ENCODE measurements at places on chromosomes 5 and 9.

GRCh38 chr9:129338724-129339430, 160.8 kb upstream of the IER5L start:
- no peak for DNase-seq

DNA sequence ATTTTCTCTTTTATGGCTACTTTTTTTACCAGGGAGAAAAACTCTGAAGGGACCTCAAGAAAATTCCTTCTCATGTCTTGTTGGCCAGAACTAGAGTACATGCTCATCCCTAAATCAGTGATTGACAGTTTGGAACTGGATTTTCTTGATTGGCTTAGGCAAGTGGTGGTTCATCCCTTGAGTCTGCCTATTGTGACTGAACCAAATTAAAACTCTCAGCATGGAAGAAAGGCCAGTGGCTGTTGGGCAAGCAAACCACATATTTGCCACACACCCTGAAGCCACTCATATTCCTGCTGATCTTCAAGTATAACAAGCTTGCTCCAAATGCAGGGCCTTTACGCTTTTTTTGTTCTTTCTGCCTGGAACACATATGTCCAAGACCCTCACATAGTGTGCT, 7.2 kb upstream of the HOMER1 start:
- DNase-seq: no peak

DNA sequence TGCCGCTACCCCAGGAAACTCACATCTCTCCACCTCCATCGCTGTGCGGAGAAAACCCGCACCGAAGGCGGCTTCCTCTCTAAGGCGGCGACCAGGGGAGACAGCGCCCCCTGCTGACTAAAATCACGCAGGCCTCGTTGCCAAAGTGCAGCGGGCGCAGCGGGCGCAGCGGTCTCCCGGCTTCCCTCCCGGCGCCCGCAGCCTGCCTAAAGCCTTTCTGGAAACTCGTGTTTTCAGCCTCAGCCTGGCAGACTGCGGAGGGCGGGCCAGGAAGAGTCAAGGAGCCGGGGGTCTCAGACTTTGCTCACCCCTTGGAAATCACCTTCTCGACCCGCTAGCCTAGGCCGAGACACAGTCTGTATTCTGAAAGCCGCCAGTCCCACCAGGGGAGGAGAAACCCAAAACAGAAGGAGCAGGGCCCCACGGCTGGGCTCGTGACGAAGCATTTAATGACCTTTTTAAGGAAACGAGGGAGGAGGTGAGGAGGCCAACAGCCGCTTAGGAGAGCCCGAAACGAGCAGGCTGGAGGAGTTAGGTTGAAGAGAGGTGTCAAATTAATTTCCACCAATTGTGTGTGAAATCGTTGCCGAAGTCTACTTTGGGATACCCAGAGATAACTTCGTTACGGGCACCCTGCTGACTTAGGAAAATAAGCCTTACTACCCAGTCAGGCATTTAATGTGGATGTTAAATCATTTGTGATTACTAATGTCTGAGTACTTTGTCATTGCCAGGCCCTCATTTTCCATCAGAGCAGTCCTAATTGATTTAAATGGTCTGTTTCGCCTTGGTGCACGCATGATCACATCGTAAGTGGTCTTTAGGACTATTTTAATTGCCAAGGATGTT, 7.3 kb upstream of the FOXB2 start:
- peak; percentile 35 for DNase-seq

DNA sequence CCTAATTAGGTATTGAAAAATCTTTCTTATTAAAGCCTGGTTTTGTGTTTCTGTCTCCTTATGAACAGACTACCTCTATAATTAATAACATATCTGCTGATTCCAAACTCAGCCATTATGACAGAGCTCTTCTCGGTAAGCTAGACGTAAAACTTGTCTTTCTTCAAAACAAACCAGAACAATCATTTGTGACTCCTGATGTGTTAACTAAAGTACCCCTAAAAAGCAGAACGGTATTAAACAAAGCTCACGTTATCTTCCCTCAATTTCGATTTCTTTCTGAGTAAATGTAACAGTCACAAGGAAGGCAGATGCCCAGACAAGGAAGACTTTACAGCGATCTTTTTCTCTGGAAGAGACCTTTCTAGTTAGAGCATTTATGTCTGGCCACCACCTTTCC, 1.8 kb downstream of the SEMA5A start:
- DNase-seq: no peak

DNA sequence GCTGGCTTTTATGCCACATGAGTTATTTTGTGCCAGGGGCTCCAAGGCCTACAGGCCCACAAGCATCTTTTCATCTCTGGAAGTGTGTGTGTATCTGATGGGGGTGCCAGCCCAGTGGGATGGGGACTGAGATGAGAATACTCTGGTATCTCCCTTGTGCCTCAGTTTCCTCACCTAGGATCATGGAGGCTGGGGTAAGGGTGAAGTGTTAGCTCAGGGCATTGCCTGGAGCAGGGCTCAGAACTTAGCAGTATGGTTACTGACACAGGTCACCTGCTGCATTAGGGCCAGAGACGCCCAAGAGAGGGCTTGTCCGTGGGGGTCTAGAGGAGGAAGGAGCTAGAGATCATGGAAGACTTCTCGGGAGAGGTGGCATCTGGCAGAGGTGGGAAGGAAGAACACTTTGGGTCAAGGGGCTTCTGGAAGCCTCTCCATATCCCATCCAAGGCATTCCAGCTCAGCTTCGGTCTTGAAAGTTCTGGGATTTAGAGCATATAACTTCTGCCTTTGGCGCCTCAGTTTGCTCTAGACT, 742 bp upstream of the WNK2 start:
- DNase-seq: no peak

DNA sequence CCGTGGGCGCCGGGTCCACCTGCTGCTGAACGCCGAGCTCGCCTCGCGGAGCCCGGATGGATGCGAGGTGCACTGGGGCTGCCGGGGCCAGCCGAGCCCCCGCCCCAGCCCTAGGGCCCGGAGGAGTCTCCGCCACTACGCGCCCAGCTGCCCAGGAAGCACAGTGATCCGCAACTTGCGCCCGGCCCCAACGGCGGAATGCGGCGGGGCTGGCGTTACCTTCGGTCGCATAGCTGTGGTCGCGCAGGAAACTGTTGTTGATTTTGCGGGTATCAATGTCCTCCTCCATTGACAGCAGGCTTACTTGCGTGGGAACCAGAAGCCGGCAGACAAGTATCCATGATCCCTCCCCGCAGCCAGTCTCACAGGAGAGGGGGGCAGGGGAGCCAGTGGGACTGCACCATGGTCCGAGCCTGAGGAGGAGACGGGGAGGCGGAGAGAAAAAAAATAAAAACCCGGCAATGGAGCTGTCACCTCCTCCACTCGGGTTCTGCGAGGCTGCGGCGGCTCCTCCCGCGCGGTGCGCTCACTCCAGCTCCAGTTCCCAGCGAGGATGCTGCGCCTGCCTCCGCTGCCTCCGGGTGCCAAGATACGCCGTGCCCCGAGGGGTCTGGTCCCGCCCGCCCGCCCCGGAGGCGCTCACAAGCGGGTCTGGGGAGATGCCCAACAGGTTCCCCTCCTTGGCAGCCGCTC, 628 bp downstream of the PPP2R2B start:
- no peak for DNase-seq

DNA sequence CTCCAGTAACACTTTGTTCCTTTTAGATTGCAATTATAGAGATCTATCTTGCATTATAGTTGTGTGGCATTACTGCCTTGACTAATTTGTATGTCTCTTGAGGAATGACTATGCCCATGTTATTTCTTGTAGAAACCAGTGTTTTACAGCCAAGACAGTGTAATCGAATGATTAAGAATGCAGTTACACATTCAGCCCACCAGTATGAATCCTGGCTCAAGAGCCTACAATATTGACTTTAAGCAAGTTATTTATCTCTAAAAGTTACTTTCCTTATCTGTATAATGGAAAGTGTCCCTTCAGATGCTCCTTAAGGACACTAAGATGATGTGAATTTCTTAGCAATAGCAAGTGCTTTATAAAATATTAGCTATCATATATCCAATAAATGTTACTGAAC, 9.7 kb upstream of the SNX24 start:
- no peak for DNase-seq

GRCh38 chr5:78561261-78561660, 87.3 kb downstream of the LHFPL2 start:
- no peak for DNase-seq

GRCh38 chr5:8288334-8288733, 419.4 kb downstream of the MTRR start:
- no peak for DNase-seq

DNA sequence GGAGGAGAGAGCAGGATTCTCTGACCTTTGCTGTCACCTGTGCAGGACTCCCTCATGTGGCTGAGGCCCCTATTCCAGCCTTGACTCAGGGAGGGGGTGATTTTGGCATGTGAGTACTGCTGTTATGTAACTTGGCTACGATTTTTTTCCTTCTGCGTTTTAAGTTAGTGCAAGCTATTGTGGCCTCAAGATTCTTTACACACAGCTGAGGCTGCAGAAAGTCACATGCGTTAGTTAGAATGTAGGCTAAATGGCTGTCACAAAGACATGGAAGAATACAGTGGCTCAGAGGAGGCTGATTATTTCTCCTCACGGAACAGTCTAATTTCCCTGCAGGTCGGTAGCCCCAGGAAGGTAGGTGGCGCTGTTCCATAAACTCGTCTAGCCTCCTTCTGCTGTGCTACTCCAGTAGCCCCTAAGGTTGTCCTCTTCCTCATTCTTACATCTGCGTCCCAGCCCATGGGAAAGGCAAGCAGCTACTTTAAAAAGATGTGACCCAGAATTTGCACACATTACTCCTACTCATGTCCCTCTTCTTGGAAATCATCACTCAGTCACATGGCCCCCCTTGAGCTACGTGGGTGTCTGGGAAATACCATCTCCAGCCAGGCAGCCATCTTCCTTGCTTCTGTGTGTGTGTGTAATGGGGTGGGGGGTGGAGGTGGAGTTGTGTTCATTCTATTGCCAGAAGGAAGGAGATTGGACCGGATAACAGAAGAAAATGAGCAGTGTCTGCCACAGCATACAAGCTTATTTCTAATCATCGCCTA, 486.6 kb downstream of the CCDC171 start:
- no peak for DNase-seq

GRCh38 chr5:170268884-170269283, 28.7 kb downstream of the LCP2 start:
- no peak for DNase-seq

GRCh38 chr9:101172616-101173015, 144.1 kb downstream of the PLPPR1 start:
- DNase-seq: no peak

- no peak for DNase-seq
Observed at GRCh38 chr9:79765466-79765865, 193.7 kb downstream of the TLE4 start.

GRCh38 chr5:89187268-89187667, 304.3 kb upstream of the MEF2C start:
- no peak for DNase-seq

GRCh38 chr5:124692324-124692723, 54.1 kb downstream of the ZNF608 start:
- no peak for DNase-seq

- DNase-seq: no peak
Observed at GRCh38 chr9:123796618-123797484, 133.1 kb downstream of the DENND1A start.

DNA sequence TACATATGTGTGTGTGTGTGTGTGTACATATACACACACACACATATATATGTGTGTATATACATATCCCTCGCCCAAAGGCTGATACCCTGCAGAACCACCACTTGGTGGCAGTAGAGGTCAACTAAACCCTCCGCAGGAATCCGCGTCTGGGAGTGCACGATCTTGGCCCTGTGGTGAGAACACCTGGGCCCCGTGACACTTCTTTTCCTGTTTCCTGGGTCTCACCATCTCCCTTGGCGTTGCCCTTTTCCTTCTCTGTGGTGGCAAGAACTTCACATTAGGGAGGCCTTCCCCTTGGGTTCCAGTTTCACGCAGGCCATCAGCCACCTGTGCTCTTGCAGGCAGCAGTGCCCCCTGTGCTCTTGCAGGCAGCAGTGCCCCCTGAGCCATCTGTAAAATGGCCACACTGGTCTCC, 8.2 kb downstream of the IL9 start:
- peak; percentile 26 for DNase-seq

DNA sequence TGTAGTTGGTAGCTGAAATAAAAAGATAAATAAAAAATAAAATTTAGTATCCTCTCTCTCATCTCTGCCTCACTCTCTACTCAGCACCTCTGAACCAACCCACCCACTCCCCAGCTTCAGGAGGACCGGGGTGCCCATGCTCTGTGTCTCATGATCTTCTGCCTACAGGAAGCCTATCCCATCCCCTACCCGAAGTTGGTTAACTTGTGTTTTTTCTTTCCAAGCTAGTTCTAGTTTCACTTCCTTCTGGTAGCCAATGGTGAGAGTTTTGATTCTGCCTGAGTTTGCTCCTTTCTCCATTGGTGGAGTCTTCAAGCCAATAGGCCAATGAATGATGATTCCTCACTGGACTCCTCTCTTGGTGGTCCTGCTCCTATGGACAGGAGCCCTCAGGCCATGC, 32.1 kb downstream of the SNX24 start:
- no peak for DNase-seq

GRCh38 chr9:116320290-116320689, 166.7 kb downstream of the PAPPA start:
- DNase-seq: no peak

DNA sequence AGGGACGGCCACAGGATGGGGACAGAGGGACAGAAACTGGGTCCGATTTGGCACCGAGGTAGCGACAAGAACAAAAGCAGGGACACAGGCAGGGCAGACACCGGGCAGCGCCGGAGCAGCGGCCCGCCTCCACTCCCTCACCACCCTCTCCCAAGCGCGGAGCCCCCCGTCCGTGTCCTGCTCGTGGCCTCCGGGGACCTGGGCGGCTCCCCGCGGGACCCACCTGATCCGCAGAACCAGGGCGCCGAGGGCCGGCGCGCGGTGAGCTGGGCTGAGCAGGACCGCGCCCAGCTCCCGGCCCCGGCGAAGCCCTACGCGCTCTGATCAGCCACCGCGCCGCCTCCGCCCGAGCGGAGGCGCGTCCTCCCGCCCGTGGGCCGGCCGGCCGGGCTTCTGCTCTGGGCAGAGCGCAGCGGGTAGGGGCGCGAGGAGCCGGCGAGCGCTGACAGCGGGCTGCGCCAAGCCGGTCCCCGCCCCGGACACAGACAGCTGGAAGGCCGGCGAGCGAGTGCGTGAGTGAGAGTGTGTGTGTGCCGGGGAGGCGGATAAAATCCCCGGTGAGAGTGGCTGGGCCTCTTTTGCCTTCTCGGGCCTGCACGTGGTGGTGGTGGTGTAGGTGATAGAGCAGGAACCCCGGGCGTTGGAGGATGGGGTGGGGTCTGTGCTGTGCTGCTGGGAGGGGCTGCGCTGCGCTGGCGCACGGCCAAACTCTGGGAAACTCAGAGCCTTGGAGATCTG, at the start of gene GGTA1:
TSS of gene GGTA1 (minus strand) at position 418 of the 738 bp plus-strand sequence. CDS start 31,922 bp downstream, outside the sequence.
- no peak for DNase-seq

- DNase-seq: no peak
Observed at GRCh38 chr9:12856603-12857002, 81.8 kb downstream of the LURAP1L start.

DNA sequence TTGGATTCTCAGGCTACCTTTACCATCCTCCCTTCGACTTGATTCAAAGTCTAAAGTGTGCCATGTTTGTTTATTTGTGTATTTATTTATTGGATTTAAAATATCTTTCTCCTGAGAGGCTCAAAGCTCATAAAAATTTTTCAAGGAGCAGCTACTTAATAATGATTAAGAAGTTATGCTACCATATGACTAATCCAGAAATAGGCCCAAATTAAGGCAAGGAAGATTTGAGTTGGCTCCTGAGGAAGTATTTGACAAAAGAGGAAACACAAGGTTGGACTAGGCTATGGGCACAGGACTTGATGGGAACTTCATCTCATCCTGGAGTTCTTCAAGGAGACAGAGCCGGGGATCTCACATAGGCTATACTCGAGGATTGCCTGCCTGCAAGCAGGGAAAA, 22.4 kb upstream of the PPP2CA start:
- no peak for DNase-seq
